ENCODE measurements at places on chromosomes 1 and 21. TPM values are rescaled to one million over a fixed set of nuclear protein-coding genes. Genes with fewer than 3 reads are reported as not detected.

CLEC20A gene
- total RNA-seq, result not detected

NLRP3 gene
- not detected for total RNA-seq

GJB3 gene
- total RNA-seq, result not detected

SETSIP gene
- total RNA-seq, result 0.15 TPM

VANGL1 gene
- 11.9 TPM for total RNA-seq

SLAMF9 gene
- not detected for total RNA-seq
